ENCODE measurements at places on chromosomes 13 and 19. TPM values are rescaled to one million over a fixed set of nuclear protein-coding genes. Genes with fewer than 3 reads are reported as not detected.

DNA sequence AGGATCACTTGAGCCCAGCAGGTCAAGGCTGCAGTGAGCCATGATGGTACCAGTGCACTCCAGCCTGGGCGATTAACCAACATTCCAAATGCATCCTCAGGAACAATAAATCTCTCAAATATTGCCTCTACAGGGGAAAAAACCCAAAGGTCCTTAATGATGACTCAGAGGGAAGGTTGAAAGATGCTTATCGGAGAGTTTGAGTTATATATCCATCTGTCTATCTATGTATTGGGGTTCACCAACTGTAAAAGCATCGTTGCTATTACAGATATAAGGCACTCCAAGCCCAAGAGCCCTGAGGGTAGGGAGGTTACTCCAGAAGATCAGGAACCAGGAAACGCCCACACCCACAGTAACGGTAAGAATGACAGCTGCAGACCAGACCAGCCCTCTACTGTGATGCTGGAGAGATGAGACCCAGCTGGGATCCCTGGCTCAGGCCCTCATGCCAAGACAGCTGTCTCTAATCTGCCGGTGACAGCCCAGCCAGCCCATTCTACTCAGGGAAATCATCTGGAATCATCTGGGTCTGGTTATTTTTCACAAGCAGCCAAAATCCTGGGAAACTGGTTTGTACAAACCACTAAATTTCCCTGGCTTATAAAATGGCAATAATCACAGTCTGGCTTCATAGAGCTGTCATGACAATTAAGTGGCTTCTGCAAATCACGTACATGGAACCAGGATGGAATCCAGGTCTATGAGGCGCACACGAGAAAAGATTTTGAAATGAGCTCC, 23.8 kb downstream of the TEX101 start:
- no peaks in the 10 kb centered on the region for H3K36me3 ChIP-seq
- peaks cover 36% of the 10 kb centered on the region for H3K4me1 ChIP-seq
- H3K27me3 ChIP-seq, result no peaks in the 10 kb centered on the region
- peak overlapping the region; percentile 66 for H3K27ac ChIP-seq
- no peak overlapping the region for H3K4me3 ChIP-seq

The RFPL4A gene
- total RNA-seq, result not detected

DNA sequence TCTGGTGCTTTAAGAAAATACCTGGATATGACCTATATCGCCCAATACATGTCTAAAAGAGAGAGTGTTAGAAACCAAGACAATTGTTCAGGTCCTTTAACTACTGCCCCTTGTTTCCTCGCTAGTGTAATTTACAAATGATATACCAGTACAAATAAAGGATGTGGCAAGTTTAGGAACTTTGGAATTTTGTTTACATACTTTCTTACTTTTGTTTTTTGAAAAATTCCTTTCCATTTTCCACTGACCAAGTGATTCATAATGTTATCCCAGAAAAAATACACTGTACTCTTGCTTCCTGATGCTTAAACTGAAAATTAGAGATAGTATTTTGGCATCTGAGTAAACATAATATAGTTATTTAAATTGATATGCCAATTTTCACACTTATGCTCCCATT, 96.8 kb upstream of the CSNK1A1L start:
- no peak for DNase-seq
- no peaks in the 10 kb centered on the region for H3K36me3 ChIP-seq
- H3K27me3 ChIP-seq, result no peaks in the 10 kb centered on the region

DNA sequence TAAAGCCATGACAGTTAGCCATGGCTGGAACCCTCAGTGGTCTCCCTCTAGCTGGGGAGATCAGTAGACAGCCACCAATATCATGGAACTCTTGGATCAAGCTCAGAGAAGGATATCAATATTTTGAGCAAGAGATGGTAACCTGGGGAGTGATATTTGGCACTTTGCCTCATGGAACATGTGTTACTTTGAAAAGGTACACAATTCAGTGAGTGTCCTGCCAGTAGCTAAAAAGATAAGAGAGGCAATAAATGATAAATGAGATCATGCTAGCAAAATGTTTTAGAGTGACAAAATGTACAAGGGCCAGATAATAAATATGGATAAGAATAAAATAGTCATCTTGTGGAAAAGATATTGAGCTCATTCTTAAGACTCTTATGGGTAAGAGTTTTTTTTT, 1618.7 kb downstream of the OLFM4 start:
- no peaks in the 10 kb centered on the region for H3K36me3 ChIP-seq
- H3K27ac ChIP-seq, result no peak overlapping the region
- H3K27me3 ChIP-seq, result no peaks in the 10 kb centered on the region
- H3K4me1 ChIP-seq, result no peaks in the 10 kb centered on the region
- no peak overlapping the region for H3K4me3 ChIP-seq

GRCh38 chr13:46629811-46630413, 76.9 kb downstream of the LRCH1 start:
- DNase-seq, result no peak
- peaks cover 42% of the 10 kb centered on the region for H3K4me1 ChIP-seq
- no peaks in the 10 kb centered on the region for H3K27me3 ChIP-seq
- H3K27ac ChIP-seq, result no peak overlapping the region
- H3K4me3 ChIP-seq, result no peak overlapping the region

GRCh38 chr19:17415121-17415520, 4.7 kb upstream of the MVB12A start:
- no peak for DNase-seq
- H3K4me3 ChIP-seq, result no peak overlapping the region
- H3K27ac ChIP-seq, result no peak overlapping the region
- no peaks in the 10 kb centered on the region for H3K27me3 ChIP-seq

DNA sequence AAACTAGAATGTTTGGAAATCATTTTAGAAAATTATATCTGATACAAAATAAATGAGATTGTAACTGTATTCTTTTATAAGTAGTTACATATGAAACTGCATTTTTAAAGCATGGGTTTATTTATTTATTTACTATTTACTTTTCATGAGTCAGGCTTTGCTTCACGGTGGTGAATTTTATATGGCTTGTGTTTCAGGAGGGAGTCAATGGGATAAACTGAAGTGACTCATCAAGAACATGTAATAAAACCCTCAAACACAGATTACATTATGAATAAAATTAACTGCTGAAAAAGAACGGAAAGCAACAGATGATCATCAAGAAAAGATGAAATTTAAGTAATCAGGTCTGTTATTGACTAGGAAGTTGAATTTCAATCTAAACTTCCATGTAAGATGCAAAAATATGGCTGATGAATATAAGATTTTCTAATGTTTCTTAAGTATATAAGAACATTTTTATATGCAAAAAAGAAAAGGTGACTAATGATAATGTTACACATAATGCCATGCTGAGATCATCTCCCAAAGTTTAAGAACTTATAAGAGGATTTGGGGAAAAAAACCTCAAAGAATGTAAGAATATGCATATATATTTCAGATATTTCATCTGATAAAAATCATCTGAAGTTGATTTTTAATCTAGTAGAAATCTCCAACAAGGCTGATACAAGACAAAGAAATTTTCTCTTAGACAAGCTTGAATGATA, 383.6 kb downstream of the SLITRK1 start:
- H3K27ac ChIP-seq, result no peak overlapping the region
- no peaks in the 10 kb centered on the region for H3K27me3 ChIP-seq
- no peak overlapping the region for H3K4me3 ChIP-seq
- H3K4me1 ChIP-seq, result no peaks in the 10 kb centered on the region

DNA sequence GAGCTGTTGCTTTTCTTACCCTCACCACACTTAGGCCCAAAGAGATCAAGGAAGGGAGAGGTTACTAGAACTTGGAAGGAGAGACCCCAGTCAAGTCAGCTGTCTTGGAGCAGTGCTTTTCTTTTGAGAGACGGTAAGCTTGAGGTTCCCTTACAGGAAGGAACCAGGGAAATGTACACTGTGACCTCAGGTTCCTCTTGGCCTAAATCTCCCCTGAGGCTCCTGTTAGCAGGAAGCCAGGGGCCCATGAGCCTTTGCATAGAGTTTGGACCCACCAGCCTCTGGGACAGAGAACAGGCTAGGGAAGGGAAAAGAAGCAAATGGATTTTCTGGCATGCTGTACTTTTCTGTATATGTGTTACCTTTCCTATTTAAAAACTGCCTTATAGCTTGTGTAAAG, 5.9 kb upstream of the GPR18 start:
- peaks cover 67% of the 10 kb centered on the region for H3K4me1 ChIP-seq
- peak overlapping the region; percentile 63 for H3K27ac ChIP-seq
- H3K36me3 ChIP-seq, result peaks cover 30% of the 10 kb centered on the region

DNA sequence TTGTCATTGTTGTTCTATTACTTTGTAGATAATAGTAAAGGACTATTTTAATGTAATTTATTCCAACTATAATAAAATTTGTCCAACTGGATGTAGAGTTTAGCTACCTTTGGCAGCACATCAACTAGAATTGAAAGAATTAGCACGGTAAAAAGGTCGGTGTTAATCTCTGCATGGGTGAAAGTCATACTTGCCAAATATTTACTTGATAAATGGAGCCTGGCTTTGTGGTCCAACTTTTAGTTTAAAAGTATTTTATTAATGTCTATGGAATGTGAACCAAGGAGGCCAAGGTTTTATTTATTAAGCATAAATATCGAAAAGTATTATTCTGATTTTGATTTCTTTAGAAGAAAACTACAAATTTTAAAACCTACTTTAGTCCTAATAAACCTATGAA, 1389.0 kb downstream of the PCDH9 start:
- DNase-seq, result no peak
- no peaks in the 10 kb centered on the region for H3K4me1 ChIP-seq
- no peaks in the 10 kb centered on the region for H3K27me3 ChIP-seq
- no peaks in the 10 kb centered on the region for H3K36me3 ChIP-seq
- H3K27ac ChIP-seq, result no peak overlapping the region

The ZNF296 gene
- 6.3 TPM for total RNA-seq
